ENCODE measurements at places on chromosomes 16 and 17.

GRCh38 chr17:17849147-17849820 is 12.5 kb upstream of the SREBF1 start:
- peak; percentile 84 for DNase-seq

DNA sequence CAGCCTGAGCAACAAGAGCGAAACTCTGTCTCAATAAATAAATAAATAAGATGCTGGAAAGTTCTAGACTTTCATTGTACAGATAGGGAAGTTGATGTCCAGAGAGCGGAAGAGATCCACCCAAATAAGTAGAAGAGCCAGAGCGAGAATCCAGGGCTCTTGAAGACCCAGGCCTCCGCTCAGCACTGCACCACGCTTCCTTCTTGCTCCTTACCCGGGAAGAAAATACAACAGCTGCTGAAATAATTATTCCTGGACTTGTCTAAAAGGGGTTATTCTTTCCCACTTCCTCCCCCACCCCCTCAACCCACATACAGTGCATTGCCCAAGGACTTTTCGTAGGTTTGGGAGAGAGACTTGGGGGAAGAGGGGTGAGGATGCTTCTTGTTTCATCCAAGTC is 26.7 kb downstream of the CDK5RAP3 start:
- no peak for DNase-seq

DNA sequence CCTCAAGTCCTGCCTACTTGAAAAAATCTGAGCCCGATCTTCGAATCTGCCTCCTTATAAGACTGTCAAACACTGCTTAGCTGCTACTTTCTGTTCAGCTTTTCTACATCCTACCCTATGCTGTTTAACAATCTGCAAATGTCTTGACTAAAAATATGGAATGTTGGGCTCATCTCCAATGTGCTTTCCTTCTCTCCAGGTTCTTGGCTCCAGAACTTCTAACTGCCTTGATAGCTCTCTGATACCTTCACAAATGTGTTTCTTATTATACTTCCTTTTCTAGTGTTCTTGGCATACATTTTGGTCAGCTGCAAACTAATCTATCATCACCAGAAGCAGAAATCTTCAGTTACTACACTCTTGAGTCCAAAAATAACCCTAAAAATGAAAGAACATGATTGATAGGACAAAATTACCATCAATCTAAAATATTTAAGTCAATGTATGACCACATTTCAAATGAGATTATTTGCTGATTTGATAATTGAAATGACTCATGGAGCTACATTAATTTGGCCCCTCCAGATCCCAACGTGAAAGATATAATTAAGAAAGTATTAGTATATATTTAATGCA is 372.3 kb upstream of the MON1B start:
- no peak for DNase-seq

GRCh38 chr17:1485423-1486376 is 6.8 kb downstream of the MYO1C start:
- DNase-seq = peak; percentile 82

GRCh38 chr17:37742116-37742761 is 2.6 kb downstream of the HNF1B start:
- DNase-seq = no peak

DNA sequence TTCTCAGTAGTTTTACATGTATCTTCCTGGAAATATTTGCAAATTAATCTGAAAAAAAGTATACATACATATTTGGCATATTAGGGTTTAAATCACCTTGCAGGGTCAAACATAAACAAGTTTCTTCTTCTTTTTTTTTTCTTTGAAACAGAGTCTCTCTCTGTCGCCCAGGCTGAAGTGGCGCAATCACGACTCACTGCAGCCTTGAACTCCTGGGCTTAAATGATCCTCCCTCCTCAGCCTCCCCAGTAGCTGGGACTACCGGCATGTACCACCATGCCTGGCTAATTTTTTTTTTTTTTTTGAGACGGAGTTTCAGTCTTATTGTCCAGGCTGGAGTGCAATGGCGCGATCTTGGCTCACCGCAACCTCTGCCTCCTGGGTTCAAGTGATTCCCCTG is 12.6 kb upstream of the FUS start:
- DNase-seq = no peak

GRCh38 chr16:65218348-65218747 is 96.5 kb upstream of the CDH11 start:
- DNase-seq = no peak

GRCh38 chr17:31318298-31318801 is 3.1 kb downstream of the EVI2A start:
- DNase-seq = peak; percentile 63

GRCh38 chr16:30755955-30756780 is 5.7 kb downstream of the CFAP119 start:
- peak; percentile 32 for DNase-seq

DNA sequence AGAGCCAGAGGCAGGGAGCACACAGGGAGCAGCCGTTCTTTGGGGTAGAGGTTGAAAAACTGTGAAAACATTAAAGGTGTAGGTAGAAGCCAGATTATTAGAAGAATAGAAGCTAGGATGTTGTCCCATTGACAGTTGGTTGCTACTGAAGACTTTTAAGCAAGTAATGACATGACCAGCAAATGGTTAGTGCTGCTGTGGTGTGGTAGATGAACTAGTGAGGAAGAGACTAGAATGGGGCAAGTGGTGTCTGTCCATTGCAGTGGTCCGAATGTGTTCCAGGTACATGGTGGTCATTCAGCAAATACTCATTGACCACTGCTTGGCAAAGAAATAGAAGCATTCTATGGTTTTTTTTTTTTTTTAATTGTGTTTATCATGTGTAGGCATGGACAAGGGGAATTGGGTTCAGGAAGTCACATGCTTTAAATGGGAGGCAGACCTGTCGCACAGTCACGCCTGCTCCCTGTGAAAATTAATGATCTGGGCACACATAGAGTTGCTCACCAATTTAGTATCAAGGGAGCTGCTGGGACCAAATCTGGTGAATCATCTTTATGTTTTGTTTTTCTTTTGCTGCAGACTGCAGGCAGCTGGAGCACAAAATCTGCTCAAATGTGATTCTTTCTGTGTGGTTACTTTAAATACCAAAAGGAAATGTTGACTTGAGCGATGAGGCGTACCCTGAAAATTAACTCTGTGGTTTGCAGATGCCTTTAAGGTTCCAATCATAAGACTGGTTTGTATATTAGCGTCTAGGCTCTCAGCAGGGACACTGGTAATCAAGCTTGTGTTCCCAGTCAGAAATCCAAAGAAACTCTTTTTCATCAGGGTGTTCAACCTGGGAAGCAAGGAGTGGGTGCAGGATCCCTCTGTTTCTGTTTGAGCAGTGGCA is 30.7 kb downstream of the YPEL2 start:
- DNase-seq = no peak

DNA sequence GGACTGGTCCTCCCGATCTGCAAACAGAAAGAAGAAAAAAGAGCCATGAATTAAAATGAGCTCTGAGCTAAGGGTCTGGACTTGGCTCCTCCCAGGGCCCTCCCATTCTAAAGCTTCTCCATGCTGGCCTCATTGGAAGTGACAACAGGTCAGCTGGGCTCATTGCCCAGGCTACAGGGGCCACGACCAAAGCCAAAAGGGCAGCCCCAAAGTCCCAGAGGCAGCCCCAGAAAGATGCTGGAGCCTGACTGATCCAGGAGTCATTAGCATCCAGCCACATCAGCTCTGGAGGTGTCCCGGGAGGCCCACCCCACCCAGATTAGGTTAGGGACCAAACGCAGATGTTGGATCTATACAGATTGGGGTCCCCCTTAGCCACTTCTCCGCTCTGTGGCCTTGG is 58.2 kb downstream of the MYH11 start:
- DNase-seq = peak; percentile 46

- no peak for DNase-seq
Observed at GRCh38 chr17:17635126-17635525, 43.6 kb upstream of the PEMT start.

DNA sequence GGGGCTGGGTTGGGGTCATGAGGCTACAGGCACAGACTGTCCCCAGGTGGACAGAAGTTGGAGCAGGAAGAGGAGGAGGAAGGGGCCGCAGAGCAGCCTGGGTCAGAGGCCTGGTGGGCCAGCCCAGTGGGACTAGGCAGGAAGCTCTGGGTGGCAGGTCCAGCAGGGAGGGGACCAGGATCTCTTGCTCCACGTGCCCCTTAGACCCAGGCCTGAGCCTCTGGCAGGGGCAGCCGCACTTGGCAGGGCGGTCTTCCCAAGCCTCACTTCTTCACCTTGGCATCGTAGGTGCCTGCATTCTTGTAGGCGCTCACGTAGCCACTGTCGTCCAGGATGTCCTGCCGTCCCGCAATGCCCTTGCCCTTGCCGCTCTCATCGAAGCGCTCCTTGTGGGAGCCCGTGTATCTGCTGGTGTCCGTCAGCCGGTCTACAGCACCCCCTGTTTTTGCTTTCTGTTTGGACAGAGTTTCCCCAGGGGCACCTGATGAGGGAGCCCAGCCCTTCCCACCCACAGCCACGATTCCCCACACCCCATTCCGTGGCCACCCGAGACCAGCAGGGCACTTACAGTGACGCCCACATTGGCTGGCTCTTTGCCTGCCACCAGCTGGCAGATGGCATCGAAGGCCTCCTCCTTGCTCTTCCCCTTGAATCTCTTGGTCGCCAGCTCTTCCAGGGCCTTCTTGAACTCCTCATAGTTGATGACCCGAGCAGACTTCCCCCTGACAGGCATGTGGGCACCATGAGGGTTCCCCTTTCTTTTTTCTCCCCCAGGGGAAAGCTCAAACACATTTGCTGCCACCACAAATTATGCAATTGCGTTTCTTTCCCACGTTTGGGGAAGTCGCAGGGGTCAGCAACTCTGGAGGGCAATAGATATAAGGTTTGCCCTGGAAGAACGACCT is 3.1 kb downstream of the TPPP3 start:
- no peak for DNase-seq

DNA sequence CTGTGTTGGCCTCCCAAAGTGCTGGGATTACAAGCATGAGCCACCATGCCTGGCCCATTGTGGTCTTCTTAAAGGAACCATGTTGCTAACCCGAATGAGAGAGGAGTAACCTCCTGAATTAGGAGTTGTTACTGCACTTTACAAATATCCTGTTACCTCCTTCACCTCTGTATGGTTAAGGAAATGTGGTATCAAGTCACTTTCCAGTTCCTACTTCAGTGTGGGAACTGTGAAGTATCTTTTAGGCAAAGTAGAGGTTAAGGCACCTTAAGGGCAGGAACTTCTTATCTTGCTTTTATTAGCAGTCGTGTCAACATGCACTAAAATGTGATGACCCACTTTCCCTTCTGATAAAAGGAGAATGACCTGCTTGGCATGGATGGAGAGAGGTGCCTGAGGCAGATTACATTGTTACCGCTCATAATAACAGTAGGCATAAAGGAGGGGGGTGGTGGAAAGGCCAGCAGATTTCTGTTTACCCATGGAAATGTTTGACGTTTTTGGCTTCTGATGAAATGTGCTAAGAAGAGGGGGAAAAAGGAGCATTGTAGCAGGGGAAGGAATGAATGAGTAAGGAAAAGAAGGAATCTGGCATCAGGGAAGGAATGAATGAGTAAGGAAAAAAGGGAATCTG is 28.5 kb downstream of the FTO start:
- DNase-seq = no peak

GRCh38 chr16:6835941-6836340 is 496.7 kb upstream of the RBFOX1 start:
- DNase-seq = no peak

GRCh38 chr16:10141671-10142070 is 40.6 kb downstream of the GRIN2A start:
- no peak for DNase-seq

DNA sequence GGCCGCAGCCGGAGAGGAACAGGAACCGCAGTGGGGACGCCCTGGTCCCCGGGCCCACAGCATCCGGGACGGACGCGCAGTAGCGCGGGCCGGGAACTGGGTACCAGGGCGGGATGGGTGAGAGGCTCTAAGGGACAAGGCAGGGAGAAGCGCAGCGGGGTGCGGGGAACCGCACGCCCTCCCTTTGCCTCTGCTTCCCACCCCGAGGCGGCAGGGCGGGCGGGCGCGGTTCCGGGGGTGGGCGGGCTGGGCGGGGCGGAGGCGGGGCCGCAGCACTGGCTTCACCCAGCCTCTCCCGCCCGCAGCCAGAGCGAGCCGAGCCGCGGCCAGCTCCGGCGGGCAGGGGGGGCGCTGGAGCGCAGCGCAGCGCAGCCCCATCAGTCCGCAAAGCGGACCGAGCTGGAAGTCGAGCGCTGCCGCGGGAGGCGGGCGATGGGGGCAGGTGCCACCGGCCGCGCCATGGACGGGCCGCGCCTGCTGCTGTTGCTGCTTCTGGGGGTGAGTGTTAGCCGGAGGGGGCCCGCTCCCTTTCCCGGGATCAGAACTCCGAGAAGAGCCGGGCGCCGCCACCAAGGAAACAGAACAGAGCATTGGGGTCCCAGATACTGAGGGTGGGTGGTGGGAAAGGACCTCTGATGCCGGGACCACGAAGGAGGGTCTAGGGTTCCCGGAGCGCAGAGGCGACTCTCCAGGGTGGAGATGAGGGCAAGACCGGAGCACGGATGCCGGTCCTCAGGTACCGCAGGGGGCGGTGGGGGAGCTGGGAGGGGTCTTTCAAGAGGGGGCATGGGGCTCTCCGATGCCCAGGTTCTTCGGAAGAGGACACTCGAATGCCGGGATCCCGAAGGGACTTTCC is at the start of gene NGFR:
NGFR (plus strand) TSS at position 308 of the 856 bp plus-strand sequence; CDS start at position 433, 125 bp downstream.
- DNase-seq = no peak

- DNase-seq = no peak
Observed at GRCh38 chr16:51222016-51222415, 70.9 kb upstream of the SALL1 start.

DNA sequence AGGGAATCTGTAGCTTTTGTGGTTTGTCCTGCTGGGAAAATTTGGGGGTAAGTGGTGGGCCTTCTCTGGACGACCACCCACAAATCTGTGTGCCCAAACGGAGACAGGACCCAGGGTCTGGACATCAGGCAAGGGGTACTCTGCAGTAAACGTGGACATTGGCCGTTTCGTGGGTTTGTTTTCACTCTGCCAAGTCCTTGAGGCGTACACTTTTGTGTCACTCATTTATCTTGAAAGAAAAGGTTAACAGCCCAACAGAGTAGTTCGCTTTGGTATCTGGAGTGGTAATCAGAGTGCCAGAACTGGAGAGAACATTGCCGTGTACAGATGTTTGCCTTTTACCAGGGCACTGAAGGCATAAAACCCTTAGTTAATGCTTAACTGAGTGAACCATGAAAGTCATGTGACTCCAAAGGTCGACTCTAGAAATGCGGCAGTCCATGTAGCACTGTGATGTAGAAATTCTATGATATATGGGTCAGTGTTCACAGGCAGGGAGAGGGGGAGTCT is 15.4 kb downstream of the NAA60 start:
- no peak for DNase-seq

- DNase-seq = no peak
Observed at GRCh38 chr16:84347161-84347560, 21.2 kb upstream of the ATP2C2 start.

GRCh38 chr17:29585080-29585751 is 4.2 kb downstream of the GIT1 start:
- DNase-seq = no peak

DNA sequence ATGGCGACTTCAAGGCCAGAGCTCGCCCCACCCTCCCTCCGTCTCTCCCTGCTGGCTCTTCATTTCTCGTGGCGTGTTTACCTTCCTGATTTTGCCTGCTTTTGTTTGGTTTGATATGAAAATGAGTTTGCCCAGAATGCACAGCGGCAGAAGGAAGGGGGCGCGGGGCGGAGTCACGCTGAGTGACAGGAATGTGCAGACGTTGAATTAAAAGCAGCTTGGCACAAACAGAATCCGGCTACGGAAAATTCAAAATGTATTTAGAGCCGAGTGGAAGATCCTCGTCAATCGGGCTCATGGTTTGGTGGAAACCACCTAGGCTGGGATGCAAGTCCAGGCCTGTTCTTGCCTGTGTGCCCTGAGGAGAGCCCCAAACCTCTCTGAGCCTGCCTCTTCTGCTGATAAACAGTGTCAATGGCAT is 102.7 kb downstream of the SDK2 start:
- DNase-seq = no peak

GRCh38 chr16:19888834-19889233 is 4.2 kb upstream of the GPRC5B start:
- no peak for DNase-seq

All from sciatic nerve (tissue), 2 donors.